Right lung (tissue), 10 donors: ENCODE measurements at places on chromosomes 1 and 21. TPM values are rescaled to one million over a fixed set of nuclear protein-coding genes. Genes with fewer than 3 reads are reported as not detected.

DNA sequence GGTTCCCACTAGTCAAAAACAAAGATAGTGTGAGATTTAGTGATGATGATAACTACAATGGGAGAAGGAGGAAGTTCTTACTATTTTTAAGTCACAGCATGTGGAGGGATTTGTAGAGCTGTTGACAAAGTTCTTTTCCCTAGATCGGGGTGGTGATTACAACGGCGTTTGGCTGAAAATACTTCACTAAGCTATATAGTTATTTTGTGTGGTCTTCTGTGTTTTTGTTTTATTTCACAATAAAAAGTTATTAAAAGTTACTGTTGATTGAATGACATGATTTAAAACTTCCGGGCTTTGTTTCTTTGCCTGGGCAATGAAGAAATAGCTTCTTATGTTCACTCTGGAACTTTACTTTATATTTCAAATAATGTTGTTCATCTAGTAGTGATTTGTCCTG, 47.3 kb upstream of the SSX2IP start:
- DNase-seq: no peak

GRCh38 chr1:8154621-8155052, 128.5 kb upstream of the ERRFI1 start:
- DNase-seq: no peak

DNA sequence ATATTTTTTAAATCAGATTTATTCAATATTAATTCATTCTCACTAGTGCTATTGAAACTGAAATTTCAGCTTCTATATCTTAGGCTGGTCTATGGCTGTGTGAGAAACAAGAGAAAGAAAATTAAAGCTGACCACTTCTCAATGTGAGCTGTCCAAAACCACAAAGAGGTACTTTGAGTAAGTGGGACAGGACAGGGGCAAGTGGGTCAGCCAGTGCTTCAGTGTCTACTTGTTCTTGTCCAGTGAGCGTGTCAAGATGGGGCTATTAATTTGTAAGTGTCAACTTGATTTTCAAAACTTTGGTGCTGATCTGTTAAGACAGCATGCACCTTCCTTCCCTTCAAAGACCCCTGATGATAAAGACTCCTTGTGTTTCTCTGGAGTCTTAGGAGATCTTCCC, 533.9 kb downstream of the PLPP3 start:
- no peak for DNase-seq

DNA sequence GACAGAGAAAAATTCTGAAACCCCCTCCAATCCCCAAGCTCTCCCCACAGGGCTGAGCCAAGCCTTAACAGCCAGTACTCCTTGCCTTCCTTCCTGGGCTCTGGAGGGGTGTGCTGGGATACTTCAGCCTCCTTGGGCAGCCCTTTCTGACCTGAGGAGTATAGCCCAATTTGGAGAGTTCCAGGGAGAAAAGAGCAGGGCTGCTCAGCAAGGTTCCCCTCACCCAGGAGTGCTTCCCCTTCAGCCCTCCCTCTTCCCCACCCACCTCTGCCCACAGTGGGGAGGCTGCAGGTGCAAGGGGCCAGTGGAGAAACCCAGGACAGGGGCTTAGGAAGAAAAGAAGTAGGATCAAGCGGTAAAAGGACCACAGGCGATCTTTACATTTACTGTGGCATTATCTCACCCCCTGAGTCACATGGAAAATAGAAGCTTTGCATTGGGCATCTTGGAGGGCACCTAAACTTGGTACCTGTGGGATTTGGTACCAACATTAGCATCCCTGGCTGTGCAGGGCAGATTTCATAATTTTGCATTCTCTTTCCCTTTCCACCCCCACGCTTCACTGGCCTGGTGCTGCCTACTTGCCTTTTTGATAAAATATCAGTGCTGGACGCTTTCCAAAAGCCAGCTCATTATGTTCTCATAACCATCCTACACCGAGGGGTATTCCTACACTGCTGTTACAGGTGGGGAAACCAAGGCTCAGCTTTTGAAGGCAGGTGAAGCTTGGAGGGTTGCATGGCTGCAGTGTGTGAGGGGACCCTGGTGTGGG, 2.8 kb upstream of the ADORA1 start:
- DNase-seq: no peak

GRCh38 chr1:96934282-96934681, 212.7 kb downstream of the PTBP2 start:
- no peak for DNase-seq

Gene AVPR1B
- polyA plus RNA-seq: 0.08 TPM

DNA sequence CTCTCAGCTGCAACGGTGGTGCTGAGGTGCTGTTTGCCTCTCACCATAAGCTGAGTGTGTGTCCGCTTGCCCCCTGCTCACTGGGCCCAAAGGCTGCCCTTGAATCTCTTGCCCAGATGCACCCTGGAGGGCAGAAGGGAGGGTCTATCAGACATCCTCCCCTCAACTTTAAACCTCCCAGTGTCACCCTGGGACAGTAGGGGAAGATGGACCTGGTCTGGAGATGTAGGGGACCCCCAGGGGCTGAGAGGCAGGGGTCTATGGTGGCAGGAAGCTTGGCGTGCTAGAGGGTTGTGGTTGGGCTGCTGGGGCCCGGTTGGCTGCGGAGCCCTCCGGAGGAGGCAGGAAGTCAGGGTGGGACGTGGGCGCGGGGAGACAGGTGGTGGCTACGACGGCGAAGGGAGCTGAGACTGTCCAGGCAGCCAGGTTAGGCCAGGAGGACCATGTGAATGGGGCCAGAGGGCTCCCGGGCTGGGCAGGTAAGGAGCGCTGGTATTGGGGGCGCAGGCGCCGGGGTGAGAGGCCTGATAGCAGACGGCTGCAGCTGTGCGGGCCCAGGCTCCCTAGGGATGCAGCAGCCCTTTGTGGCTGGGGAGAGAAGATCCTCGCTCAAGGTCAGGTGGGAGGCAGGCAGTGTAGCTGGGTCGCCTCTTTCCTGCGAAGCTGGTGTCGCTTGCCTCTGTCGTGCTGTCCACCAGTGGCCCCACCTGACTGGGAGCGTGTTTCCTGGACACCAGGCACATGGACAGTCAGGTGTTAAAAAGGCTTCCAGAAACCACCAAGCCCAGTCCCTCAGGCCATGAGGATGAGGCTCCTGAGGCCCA, at the start of gene LCK:
Gene LCK (plus strand): TSS at position 373 of the 824 bp plus-strand sequence. CDS start 23,065 bp downstream, outside the sequence.
- DNase-seq: no peak

- DNase-seq: no peak
Observed at GRCh38 chr1:218942431-218942830, 231.2 kb upstream of the LYPLAL1 start.

- no peak for DNase-seq
Observed at GRCh38 chr1:162502928-162503327, 5.3 kb downstream of the UHMK1 start.

DNA sequence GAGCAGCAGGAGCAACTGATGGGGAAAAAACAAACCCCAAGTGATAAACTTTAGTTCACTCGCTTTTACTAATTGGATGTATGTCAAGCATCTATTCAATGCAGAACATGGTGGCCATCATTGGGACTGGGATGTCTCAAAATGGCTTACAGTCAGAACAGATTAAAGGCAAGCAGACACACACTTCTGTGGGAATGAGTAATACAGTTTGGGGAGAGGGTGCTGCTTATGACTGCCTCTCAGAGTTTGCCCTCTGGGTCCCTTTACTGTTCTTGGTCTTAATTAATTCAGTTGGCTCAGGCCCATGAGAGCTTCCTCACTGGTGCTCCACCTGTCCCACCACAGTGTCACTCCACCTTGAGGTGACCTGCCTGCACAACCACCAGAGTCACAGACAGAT, 119.5 kb downstream of the TBX19 start:
- DNase-seq: no peak
